ENCODE measurements at places on chromosomes 2 and 18.

GRCh38 chr2:133265432-133265949 lies 302.8 kb downstream of the NCKAP5 start:
- no peak for DNase-seq

DNA sequence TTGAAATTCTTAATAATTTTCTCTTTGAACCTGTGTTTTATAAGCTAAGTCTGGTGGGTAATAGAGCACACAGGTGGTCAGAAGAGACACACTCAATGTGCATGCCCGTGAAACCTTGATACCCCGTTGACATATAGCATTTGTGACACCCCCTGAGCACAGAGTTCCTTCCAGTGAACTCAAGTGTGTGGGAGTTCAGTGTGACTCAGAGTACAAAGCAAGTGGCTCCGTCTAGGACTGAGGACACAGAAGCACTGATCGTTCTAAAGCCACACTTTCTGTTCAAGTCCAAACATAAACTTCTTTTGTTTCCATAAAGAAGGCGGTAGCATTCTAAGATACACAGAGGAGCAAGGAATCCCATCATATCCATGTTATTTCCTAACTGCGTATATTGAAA lies 523.6 kb downstream of the PID1 start:
- DNase-seq = no peak

GRCh38 chr2:206836722-206837121 lies 71.3 kb downstream of the FASTKD2 start:
- no peak for DNase-seq

- DNase-seq = no peak
Observed at GRCh38 chr2:124281541-124281940, 256.5 kb downstream of the CNTNAP5 start.

DNA sequence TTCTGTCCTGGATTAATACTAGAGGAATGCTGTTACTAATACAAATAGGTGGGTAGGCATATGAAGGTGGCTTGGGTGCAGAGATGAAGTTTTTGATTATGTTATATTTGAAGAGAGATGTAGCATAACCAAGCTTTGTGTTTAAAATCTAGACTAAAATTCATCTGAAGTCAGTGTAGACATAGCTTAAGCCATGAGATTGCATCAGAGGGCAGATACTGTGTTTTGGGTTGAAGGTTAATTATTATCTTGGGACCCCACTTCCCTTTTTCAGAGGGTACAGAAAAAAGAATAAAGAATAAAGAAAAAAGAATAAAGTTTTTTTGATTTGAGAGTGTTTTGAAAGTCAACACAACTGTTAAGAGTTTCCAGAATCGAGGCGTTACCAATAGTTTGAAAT lies 13.0 kb downstream of the PPM1B start:
- DNase-seq = no peak

DNA sequence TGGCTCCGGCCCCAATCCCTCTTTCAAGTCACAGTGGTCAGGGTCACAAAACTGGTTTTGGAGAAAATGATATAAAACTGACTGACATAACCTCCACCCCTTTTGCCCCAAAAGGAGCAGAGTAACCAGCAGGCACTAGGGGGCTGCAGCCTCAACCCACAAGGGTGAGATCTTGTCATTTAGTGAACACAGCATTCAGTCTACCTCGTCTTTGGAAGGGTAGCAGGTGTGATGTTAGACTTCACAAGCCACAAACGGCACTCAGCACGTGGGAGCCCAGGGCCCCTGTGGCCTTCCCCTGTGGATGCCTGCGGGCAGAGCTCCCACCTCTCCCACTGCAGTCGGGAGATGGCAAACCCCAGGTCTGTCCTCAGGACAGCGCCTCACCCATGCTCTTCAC lies 372.1 kb upstream of the MYT1L start:
- no peak for DNase-seq

DNA sequence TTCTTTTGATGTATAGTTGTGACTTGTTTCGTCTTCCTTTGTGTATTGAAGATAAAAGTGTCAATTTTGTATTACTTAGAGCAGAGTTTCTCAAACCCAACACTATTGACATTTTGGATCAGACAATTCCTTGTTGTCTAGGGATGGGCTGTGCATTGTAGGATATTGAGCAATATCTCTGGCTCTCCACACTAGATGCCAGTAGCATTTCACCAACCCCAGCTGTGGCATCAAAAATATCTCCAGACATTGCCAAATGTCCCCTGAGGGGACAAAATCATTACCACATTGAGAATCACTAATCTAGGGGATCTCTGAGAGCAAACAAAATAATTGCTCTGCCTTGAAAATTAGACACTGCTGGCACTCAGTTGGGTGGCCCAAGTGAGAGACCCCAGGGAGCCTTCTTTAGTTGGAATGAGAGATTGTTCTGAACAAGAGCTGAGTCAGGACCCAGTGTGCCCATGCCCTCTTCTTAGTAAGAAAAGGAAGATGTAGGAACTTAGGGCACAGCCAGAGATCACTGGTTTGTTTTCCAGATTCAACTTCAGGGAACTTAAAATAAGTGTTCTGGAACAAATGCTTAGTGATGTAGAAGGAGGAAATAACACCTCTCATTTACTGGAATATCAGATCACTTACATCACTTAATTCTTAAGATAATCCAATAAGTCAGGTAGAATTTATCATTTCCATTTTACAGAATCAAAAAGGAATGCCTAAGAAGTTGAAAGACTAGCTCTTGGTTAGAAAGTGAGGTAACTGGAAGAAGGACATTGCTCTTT lies 466.6 kb upstream of the TNP1 start:
- DNase-seq = no peak

GRCh38 chr2:163345795-163346573 lies 389.8 kb downstream of the FIGN start:
- no peak for DNase-seq
